ENCODE measurements at places on chromosomes 1 and 21. TPM values are rescaled to one million over a fixed set of nuclear protein-coding genes. Genes with fewer than 3 reads are reported as not detected.

- DNase-seq: no peak
Observed at GRCh38 chr1:196517193-196517592, 91.0 kb downstream of the KCNT2 start.

GRCh38 chr1:185864331-185864730 is 130.1 kb downstream of the HMCN1 start:
- DNase-seq: no peak

- DNase-seq: no peak
Observed at GRCh38 chr1:46281021-46281420, 22.4 kb downstream of the LRRC41 start.

HTR6 gene
- not detected for total RNA-seq

DNA sequence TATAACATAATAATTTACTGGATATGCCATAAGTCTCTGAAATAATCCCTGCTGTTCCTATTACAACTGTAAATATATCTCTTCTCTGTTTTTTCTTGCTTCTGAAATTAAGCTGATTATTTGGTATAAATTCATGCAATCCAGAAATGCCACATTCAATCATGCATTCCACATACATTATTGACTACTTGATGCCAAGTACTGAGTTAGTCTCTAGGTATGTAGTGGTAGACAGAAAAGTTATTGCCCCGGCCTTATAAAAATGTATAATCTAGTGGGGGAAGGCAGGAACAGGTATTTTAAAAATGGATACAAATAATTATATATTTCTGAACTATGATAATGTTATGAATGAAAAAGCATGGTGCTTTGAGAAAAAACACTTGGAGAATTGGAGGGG is 338.6 kb upstream of the SNX7 start:
- DNase-seq: no peak

LRRN2 gene
- 6.5 TPM for total RNA-seq

- DNase-seq: no peak
Observed at GRCh38 chr21:33531007-33531406, 10.9 kb downstream of the GART start.

DNA sequence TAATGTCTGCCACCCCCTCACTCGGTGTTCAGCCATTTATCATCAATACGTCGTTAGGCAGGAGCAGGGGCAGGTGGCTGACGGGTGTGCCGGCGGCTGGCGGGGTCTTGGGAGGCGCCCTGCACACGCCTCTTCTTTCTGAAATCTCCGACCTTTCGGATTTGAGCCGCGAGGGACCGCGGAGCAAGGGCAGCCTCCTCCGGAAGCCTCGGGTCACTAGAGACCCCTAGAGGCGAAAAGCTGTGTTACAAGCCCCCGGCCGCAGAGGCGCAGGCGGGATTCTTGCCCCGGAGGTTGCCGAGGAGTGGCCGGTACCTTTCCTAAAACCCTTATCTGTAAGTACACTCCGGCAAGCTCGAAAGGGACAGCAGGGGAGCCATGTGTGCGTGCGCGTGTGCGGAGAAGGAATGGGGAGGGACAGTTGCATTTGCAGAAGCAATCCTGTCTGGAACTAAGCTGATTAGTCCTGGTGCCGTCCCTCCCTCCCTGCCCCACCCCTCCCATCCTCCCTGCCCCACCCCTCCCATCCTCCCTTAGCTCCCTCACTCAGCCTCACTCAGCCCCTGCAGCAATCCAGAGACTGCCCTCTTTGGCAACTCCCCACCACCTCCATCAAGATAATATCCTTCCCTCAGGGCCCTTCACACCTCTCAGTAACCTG is 11.0 kb downstream of the BRINP2 start:
- DNase-seq: no peak

SYF2 gene
- 14.3 TPM for total RNA-seq

CFAP107 gene
- total RNA-seq: not detected

DNA sequence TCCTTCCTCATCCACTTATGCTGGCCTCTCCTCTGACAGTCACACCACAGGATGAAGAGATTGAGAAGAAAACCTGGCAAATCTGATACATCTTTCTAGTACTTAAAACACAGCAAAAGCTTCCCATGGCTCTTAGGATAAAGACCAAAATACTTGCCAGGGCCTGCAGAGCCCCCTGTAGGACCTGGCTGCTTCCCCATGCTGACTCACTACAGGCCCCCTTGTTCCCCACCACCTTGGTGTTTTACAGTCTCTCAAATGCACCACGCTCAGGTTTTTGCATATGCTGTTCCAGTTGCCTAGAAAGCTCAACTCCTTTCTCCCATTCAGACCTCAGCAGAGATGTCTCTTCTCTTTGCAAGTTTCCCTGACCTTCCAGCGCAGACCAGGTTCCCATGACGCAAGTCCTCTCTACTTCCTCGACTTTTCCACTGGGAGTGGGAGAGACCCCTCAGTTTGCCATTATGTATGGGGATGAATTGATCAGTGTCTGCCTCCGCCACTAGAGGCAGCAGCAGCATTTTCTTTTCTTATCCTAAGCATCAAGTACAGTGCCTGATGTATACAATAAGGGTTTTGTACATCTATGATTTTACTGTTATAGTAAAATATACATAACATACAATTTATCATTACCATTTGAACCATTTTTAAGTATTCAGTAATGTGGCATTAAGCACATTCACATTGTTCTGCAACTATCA is 113.8 kb upstream of the C8B start:
- no peak for DNase-seq

RIPPLY3 gene
- not detected for total RNA-seq

DNA sequence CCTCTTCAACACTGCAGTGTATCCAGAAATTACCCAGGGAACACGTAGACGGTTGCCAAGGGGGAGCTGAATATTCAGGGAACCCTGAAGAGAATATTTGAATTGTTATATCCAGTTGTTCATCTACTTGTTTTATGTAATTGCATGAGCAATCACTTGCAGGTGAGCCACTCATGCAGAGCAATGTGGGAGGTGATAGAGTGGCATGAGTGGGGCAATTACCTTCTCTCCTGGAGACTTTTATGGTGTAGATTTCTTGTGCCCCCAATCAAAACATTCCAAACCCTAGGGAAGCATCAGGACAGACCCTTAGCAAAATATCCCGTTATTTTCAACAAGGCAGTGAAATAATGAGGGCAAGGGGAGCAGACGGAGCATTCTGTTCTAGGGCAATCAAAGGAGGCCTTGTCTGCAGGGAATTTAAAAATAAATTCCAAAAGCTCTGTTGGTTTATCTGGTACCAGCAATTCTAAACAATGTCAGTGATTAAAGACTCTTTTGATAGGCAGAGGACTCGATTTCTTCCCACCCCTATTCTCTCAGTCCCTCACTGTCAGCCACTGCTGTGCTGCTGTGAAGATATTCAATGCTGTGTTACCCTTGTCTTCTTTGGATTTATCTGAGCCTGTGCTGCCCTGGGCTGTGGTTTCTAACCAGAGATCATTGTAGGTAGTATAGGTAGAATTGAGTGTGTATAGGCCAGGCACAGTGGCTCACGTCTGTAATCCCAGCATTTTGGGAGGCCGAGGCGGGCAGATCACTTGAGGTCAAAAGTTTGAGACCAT is 180.2 kb upstream of the MAP1LC3C start:
- DNase-seq: no peak

DNA sequence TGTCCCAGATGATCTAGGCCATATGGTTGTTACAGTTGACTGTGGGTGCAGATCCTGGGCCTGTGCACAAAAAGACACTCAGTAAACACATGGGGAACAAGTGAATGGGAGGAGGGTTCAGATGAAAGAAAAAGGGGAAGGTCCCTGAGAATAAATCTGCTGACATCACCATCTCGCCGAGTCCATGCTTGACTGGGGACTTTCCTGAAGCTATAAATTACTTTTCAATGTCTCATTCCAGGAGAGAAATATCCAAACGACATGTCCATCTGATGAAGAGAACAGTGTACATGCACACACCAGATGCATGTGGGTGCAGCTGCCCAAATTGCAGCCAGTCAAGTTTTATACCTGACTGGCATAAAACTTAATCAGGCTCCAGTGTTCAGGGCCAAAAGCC is 109.0 kb downstream of the HIVEP3 start:
- no peak for DNase-seq

CC2D1B gene
- 45.4 TPM for total RNA-seq

- no peak for DNase-seq
Observed at GRCh38 chr1:14580986-14581385, 17.5 kb upstream of the KAZN start.

- DNase-seq: no peak
Observed at GRCh38 chr1:107524301-107524700, 383.5 kb downstream of the NTNG1 start.

- no peak for DNase-seq
Observed at GRCh38 chr1:52673513-52673912, 24.6 kb downstream of the COA7 start.

GRCh38 chr1:170530972-170531757 is 801 bp upstream of the GORAB start:
- no peak for DNase-seq

ELF3 gene
- 0.96 TPM for total RNA-seq

DNA sequence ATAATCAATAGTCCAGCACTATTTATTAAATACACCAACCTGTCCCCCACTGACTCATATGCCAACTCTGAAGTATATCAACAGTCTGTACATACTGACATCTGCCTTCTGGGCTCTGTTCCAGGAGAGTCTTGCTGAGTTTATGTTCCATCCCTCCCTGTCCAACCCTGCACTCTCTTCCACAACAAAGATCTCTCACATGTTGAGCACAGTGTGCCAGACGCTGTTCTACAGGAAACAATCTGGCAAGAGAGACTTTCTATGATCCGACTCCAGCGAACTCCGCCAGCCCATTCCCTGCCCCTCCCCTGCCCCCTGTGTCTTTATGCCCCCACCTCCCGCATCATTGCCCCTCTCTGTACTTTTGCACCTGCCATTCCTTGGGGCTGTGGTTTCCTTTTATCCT is 3.4 kb downstream of the LACTBL1 start:
- no peak for DNase-seq

MANEAL gene
- total RNA-seq: 0.43 TPM

- DNase-seq: no peak
Observed at GRCh38 chr21:39630827-39631226, 18.1 kb downstream of the B3GALT5 start.

- no peak for DNase-seq
Observed at GRCh38 chr1:199929556-199929955, 98.0 kb upstream of the NR5A2 start.

All from ascending aorta (tissue), 2 donors.